A549 treated with AZD2906 at 1 μM for 4 hours (cell line): ENCODE measurements at places on chromosomes 6 and 20. TPM values are rescaled to one million over a fixed set of nuclear protein-coding genes. Genes with fewer than 3 reads are reported as not detected.

Gene OR12D3
- total RNA-seq, result not detected in 5 replicates

Gene EDEM2
- 49.9 to 56.4 TPM (median 55.7 TPM) in 5 replicates for total RNA-seq

Gene NRSN1
- total RNA-seq, result not detected in 5 replicates

Gene NELFCD
- 43.2 to 46.0 TPM (median 44.6 TPM) in 5 replicates for total RNA-seq

Gene ANGPT4
- total RNA-seq, result 0.02 to 0.04 TPM (median 0.03 TPM) in 4 of 5 replicates, not detected in the other

Gene PKIB
- 0.53 to 0.94 TPM (median 0.63 TPM) in 5 replicates for total RNA-seq

Gene SLC16A10
- 0.34 to 0.78 TPM (median 0.76 TPM) in 5 replicates for total RNA-seq

Gene RRAGD
- 3.2 to 4.7 TPM (median 3.7 TPM) in 5 replicates for total RNA-seq

Gene CLIC5
- 0.01 TPM in 1 of 5 replicates, not detected in the others for total RNA-seq

Gene FUT9
- total RNA-seq, result not detected in 5 replicates

Gene LST1
- 0.14 to 0.41 TPM (median 0.29 TPM) in 5 replicates for total RNA-seq

Gene MUC22
- 0.01 to 0.03 TPM (median 0.02 TPM) in 5 replicates for total RNA-seq

Gene C6orf58
- 0.07 to 0.18 TPM (median 0.13 TPM) in 5 replicates for total RNA-seq

Gene LY6G6D
- not detected in 5 replicates for total RNA-seq

Gene TTBK1
- total RNA-seq, result 0.03 to 0.06 TPM (median 0.03 TPM) in 5 replicates
